ENCODE measurements at places on chromosomes 2 and 18.

DNA sequence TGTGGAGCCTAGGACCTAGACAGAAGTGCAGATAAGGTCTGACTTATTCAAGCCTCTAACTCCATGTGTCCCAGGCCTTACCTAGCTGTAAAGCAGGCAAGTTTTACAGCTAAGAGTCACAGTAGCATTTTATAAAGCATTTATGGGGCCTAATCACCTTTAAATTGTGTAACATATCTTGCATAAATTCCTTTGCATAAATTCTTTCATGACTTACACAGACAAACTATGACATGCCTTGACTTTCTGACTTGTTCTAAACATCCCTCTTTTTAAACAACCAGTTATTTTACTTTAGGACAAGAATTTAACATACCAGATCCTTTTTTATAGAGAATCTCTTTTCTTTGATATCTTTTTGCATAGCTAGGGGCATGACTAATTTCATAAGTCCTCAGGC, 1257.8 kb upstream of the NRXN1 start:
- DNase-seq = no peak

GRCh38 chr2:154455166-154455565, 243.3 kb upstream of the KCNJ3 start:
- DNase-seq = no peak

- DNase-seq = no peak
Observed at GRCh38 chr2:185507719-185508118, 230.9 kb upstream of the FSIP2 start.

DNA sequence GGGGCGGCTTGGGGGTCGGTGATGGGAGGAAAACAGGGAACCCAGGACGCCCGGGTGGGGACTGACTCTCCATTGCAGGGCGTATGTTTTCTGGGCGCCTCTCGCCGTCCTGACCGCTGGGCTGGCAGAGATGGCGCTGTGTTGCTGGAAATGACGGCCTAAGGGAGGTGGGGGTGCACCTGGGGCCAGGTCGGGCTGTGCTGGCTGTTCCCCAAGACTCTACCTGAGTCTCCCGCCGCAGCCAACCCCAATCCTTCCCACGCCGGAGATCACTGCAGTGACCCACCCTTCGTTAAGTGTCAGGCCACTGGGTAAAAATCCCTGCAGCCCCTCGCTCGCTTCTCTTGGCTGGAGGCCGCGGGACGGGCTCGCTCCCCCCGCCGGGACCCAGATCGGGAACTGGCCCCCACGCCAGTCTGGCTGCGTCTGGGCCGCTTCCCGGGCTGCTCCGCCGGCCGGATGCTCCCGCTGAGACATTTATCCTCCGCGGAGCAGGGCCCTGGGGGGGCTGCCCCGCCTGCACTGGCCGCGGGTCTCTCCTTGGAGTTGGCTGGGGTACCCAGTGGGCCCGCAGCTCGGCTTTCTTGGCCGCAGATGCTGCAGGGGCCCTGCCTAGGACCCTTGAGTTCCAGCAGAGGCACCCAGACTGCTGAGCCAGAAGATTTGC, 7.8 kb upstream of the ARMC9 start:
- no peak for DNase-seq

GRCh38 chr2:157460384-157460837, 16.5 kb upstream of the CYTIP start:
- no peak for DNase-seq

DNA sequence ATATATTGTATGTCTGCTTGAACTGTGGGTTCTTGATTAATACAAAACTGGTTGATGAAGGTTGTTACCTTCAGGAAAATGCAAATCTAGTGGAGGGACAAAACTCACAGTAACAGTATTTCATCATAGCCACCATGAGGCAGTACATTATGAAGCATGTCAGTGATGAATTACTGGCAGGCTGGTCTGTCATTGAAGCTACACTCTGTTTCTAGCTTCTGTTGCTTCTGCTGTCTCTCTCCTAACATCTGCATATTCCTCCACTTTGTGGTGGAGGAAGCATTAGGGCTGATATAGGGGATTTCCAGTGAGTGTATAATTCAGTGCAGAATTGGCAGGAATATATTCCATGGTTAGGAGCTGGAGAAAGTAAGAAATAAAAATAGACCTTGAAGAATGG, 44.2 kb upstream of the RAB6D start:
- no peak for DNase-seq

GRCh38 chr18:5414546-5414945, 119.0 kb upstream of the ZBTB14 start:
- DNase-seq = no peak

DNA sequence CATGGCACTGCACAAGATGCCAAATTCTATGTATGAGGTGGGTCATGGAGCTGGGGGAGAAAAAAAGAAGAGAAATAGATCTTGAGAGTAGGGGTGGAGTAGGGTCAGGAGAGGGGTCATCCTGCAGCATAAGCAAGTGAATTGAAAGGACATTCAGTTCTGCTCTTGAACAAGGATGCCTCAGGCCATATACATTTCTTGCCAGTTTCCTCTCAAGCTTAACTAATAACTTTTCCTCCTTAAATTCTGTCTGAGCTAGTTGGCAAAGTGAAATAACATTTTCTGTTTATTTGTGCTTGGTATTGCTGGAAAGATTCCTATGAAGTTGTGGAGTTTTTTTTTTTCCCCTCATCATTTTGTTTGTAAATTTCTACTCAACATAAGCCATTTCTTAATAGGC, 99.0 kb upstream of the LTBP1 start:
- no peak for DNase-seq

DNA sequence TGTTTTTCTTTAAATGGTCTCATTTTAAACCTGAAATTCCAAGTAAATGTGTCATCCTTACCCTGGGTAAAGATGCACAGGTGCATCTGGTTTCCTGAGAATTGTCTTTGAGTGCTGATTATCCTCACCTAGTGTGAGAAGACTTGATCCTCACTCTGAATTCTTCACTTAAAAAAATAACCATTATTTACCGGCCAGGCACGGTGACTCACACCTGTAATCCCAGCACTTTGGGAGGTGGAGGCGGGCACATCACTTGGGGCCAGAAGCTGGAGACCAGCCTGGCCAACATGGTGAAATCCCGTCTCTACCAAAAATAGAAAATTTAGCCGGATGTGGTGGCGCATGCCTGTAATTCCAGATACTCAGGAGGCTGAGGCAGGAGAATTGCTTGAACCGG, 9.9 kb upstream of the WNT6 start:
- no peak for DNase-seq

DNA sequence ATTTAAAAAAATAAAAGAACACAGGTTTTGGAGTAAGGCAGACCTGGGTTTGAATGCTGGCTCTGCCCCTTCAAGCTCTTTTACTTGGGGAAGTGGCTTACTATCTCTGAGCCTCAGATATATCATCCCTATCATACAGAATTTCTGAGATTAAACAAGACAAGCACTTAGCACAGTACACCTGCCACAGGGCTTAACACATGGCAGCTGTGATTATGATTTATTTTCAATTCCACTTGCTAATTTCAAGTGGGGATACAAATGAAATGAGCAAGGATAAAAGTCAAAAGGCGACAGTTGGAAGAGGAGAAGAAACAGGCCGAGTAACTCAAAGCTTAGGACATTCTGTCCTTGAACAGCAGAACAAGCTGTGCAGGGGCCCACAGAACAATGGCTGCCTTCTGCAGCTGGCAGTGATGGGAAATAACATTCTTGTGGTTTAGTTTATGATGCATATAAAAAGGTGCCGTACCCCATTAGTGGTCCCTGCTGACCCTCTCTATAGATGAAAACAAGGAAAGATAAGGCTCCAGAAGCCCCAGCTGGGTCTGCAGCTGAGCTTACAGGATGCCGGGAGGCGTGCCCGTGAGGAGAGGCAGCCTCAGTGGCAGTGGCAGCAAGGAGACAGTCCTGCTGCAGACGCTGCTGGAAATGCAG, 45.3 kb downstream of the KIF3C start:
- DNase-seq = no peak

- no peak for DNase-seq
Observed at GRCh38 chr2:182103526-182103925, 117.9 kb downstream of the PPP1R1C start.

- no peak for DNase-seq
Observed at GRCh38 chr2:216130346-216130971, 21.3 kb downstream of the XRCC5 start.

GRCh38 chr18:51802569-51803428, 537.2 kb upstream of the DCC start:
- no peak for DNase-seq

DNA sequence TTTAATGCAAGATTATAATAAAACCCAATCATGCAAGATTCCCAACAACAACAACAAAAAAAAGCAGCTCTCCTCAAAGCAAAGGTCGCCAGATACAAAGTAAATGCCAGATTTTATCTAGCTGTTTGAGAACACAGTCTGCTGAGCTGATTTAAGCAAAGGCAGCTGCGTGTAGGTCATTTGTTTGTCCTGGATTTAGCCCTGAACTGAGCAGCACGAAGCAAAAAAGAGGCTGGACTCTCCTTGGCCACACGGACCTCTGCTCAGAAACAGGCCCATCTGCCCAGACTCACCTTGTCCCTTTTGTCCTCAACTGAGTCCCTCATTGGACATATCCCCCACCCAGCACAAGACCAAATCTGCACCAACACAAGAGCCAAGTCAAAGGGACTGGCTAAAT, 91.5 kb downstream of the PID1 start:
- DNase-seq = no peak

DNA sequence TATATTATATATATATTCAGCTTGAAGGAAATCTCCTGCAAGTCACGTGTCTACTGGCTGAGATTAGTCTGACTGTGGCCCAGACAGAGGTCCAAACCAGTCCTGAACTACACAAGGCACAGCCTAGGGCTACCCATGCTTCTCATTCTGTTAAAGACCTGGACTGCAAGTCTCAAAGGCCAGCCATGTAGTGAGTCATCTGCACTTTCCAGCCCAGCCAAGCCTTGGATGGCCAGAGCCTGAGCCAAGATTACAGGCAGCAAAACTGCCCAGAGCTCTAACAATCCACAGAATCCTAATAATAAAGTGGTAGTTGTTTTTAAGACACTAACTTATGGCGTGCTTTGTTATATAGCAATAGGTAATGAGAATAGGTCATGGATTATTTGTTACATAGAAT, 259.6 kb downstream of the SS18 start:
- DNase-seq = no peak

DNA sequence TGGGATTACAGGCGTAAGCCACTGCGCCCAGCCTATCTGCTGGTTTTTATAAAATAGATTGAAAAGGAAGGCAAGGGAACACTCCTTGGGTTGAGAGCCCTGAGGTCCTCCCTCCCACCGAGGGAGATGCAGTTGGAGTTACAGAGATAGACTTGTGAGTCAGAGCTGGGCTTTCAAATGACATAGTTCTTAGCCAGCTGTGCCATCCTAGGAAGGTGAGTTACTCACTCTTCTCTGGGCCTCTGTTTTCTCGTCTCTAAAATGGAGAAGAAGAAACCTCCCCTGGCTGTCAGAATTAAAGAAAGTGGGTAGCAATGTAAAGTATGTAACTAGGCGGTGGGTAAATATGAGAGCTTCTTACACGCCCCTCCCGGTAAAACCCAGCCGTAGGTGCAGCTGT, 2.4 kb downstream of the LRRFIP1 start:
- no peak for DNase-seq

DNA sequence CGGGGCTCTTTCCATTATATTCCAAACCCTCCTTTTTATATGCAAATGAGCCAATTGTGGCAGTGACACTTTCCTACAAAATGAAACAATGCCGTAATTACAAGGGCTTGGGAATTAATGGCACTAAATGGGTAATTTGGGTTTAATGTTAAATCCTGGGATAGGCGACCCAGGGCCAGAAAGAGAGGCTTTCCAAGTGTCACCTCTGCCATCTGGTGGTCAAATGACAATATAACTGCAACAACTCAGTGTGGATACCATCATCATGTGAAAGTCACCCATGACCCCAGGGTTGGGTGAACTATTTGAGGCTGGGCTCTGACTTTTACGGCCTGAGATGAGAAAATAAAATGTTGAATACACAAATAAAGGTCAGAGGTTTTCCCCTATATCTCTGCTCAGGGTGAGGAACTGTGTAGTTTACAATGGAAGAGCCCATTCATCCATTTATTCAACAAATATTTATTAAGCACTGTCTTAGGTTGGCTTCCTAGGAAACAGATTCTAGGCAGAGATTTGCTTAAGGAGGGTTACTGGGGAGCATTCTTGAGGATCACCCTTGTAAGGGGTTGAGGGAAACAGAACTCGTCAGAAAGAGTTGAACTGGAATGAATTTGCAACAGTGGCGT, 13.6 kb upstream of the THADA start:
- peak; percentile 57 for DNase-seq

- DNase-seq = no peak
Observed at GRCh38 chr18:77249569-77250500, at the start of gene GALR1. GALR1 (plus strand) TSS chr18:77249848; CDS start chr18:77250549, 701 bp downstream.

DNA sequence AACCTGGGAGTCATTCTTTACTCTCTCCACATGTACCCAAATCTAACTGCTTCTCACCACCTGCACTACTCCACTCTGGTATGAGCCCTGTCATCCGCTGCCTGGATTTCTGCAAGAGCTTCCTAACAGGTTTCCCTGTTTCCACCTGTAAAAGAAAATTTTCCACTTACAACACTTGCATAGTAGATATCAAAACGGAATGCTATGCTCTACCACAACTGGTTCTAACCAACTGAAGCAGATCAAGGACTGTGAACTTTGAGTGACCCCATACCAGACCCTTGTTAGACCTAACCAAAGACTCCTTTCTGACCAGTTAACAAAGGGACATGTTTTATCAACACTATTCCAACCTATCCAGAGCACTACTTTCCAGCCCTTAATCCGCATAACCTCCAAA, 3.8 kb upstream of the TMEM131 start:
- no peak for DNase-seq

DNA sequence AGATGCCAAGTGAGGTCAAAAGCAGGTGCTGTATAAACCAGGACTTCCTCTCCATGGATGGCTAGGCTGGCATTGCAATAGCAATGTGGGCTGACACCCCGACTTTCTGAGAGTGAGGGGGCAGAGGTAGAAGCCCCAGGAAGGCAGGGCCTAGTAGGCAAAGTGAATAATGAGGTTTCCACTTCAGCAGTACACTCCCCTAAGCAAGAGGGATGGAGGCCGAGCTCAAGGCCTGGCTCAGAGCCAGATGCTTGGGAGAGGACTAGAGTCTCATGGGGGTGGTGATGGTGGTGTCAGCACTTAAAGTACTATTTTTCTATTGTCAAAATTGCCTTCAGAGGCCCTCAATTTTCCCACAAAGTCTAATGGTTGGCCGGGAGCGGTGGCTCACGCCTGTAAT, 41.6 kb upstream of the HK2 start:
- DNase-seq = no peak

- DNase-seq = peak; percentile 28
Observed at GRCh38 chr2:88838165-88838635, 146.7 kb downstream of the RPIA start.

DNA sequence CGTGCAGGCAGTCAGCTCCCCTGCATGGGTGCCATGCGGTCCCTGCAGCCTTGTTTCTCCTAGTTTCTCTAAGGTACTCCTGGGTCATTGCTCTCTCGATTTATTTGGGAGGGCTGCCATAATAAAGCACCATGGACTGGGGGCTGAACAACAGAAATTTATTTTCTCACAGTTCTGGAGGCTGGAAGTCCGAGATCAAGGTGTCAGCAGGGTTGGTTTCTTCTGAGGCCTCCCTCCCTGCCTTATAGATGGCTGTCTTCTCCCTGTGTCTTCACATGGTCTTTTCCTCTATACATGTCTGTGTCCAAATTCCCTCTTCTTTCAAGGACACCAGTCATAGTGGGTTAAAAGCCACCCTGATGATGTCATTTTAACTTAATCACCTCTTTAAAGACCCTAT, 40.5 kb downstream of the RPL37A start:
- no peak for DNase-seq

Measured in GM12865 (cell line).